ENCODE measurements at places on chromosomes 1 and 21.

- DNase-seq: peak; percentile 29
Measured at GRCh38 chr1:211133393-211133835, 534 bp downstream of the KCNH1 start.

GRCh38 chr1:1988061-1988945 lies 15.3 kb downstream of the CFAP74 start:
- DNase-seq: no peak

DNA sequence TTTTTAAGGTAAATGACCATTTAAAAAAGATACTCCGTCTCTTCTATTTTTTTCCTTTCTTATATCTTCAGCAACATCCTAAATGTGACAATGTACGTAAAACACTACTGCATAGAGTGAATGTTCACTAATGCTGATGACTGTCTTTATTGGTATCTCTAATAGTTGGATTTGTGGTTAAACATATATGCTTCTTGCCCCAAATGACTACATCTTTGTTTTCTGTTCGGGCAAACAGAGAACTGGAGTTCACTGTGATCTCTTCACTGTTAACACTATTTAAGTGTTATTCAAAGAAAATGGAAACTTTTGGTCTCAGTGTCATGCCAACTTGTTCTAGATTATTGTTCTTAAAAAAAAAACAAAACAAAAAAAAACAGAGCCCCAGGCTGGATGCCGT lies 109.4 kb downstream of the KIF26B start:
- DNase-seq: peak; percentile 15

DNA sequence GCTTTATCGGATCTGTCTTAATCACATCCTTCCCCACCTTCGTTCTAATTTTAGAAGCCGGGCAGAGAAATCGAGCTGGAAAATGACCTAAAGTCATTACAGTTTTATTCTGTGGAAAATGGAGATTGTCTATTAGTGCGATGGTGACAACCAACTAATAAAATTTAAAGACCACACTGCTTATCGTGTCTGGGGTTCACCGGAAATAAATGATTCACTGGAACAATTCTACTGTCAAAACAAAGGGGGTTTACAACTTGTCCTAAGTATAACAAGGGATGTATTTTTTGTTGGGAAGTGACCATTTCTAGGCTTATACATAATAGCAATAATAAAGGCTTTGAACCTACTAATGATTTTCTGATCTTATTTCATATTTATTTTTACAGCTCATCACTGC lies 55.6 kb downstream of the B3GALNT2 start:
- DNase-seq: no peak

GRCh38 chr1:205312866-205313562 lies 8.5 kb downstream of the NUAK2 start:
- DNase-seq: no peak

All from RPMI7951 (cell line).